ENCODE measurements at places on chromosomes 6 and 20.

DNA sequence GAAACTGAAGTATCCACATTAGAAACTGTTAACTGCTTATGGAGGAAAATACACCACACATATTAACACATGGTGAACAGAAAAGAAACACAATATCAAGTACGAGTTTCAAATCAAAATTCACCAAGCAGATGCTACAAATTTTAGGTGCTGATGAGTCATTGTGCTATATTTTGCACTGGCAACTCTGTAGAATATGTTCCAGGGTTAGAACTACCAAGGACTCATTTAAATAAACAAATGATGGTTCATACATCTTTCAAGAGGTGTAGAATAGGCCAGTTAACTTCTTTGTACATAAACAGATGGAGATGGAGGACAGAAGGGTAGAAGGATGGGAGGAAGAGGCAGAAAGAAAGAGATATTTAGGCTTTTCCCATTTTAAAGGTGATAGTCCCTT, 184.9 kb downstream of the ARHGAP18 start:
- no peak for DNase-seq

- DNase-seq: no peak
Measured at GRCh38 chr20:24796236-24796635, 152.8 kb upstream of the CST7 start.

DNA sequence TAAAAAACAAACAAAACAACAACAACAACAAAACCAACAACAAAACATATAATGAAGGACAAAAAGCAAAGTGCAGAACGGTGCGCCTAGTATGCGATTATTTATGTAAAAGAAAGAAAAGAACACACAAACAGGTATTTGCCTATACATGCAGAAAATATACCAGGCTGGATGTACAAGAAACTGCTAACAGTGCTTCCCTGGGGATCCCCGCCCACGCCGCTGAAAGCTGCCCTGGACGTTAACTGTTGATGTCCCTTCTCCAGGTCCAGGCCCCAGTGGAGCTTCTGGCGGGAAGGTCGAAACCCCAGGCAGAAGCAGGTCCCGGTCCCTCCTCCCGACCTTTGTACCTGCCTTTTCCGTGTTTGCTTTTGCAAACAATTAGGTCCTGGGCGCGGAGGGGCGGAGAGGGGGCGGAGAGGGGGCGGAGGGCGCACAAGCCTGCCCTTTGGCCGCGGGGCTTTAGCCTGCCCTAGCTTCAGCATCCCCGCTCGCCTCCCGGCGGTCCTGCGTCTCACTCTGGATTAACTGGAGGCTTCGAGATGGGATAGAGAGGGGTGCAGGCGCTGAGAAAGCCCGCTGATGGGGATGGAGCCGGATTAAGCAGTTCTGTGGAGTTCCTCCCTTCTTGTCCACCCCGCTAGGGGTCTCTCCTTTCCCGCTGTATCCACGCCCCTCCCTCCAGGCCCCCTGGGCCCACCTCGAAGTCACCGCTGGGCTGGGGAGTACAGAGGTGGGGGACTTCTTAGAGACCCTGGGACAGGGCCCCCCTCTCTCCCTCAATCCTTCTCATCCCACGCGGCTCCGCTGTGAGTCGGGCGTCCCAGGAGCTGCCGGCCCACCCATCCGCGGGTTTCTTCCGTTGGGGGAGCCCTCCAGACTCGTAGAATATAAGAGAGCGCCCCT, 8.2 kb upstream of the AHCY start:
- DNase-seq: no peak

DNA sequence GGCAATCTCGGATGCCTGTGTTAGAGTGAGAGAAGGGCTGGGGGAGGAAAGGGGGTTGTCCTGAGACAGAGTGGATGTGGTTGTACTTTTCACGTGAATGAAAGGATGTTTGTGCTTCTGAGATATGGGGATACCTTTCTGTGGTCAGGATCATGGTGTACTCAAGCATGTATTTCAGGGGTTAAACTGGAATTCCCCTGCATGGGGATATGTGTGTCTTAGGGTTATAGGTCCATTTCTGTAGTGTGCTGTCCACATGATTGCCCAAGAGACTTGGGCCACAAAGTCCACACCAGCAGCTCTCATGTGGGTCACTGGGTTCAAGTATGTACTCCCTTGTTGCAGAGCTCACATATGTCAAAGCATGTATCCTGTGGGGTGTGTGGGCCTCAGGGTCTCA, 10.5 kb downstream of the SYNGAP1 start:
- DNase-seq: no peak

DNA sequence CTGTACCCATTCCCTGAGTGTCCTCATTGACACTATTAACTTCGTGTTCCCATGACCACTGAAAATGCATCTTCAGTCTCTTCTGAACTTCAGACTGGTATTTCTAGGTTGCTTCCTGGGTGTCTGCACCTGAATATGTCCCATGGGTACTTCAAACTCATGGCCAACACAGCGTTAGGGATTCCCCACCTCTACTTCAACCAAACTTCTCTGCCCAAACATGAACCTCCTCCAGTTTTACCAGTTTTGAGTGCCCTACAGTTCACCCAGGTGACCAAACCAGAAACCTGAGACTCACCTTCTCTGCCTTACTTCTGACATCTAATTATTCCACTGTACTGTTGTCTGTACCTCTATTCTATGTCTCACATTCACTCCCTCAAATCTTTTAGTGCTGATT, 99.5 kb upstream of the SUPT3H start:
- no peak for DNase-seq

DNA sequence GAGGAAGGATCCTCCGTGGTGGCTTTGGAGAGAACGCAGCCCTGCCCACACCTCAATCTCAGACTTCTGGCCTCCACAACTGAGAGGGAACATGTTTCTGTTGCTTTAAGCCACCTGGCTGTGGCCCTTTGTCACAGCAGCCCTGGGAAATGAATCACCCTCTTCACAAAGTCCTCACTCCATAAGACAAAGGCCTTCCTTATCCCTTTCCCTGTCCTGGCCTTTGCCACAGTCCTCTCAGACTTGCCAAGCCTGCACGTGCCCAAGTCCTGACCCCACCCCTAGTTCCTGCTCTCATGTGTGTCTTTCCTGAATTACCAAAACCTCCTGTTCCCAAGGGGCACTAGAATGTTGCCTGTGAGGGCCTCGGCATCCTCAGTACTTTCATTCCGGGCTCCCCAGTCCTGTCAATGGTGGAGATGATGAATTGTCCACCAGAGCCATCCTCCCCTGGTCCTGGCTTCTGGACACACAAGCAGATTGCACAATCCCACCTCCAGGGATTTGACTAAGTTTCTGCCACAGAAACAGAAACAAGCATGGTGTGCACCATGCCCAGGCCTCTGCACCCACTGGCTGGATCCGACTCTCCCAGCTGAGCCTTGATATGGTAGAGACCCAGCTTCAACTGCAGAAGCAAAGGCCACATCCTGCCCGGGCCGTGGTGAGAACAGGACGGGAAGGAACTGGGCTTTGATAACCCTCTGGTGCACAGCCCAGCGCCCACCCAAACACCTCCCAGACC, 232.6 kb upstream of the PDE10A start:
- DNase-seq: no peak

GRCh38 chr6:166729658-166730057, 102.6 kb upstream of the RPS6KA2 start:
- no peak for DNase-seq

GRCh38 chr6:98946266-98946878, 1.4 kb downstream of the FBXL4 start:
- DNase-seq: no peak

DNA sequence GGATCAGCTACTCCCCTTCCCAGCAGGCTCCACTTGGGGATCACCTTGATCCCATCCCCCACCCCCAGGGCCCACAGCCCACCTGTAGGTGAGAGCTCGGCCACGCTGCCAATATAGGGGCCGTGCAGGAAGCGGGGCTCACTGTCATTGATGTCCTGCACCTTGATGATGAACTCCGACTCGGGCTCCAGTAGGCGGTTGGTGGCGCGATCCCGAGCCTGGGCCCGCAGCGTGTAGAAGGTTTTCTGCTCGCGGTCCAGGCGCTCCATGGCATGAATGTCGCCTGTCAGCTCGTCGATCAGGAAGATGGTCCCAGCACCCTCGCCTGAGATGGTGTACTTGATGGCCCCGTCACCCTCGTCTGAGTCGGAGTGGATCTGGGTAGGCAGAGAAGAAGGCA, 67.4 kb downstream of the CDH22 start:
- DNase-seq: no peak

GRCh38 chr6:29603456-29603855, 18.5 kb downstream of the OR2H2 start:
- DNase-seq: no peak

DNA sequence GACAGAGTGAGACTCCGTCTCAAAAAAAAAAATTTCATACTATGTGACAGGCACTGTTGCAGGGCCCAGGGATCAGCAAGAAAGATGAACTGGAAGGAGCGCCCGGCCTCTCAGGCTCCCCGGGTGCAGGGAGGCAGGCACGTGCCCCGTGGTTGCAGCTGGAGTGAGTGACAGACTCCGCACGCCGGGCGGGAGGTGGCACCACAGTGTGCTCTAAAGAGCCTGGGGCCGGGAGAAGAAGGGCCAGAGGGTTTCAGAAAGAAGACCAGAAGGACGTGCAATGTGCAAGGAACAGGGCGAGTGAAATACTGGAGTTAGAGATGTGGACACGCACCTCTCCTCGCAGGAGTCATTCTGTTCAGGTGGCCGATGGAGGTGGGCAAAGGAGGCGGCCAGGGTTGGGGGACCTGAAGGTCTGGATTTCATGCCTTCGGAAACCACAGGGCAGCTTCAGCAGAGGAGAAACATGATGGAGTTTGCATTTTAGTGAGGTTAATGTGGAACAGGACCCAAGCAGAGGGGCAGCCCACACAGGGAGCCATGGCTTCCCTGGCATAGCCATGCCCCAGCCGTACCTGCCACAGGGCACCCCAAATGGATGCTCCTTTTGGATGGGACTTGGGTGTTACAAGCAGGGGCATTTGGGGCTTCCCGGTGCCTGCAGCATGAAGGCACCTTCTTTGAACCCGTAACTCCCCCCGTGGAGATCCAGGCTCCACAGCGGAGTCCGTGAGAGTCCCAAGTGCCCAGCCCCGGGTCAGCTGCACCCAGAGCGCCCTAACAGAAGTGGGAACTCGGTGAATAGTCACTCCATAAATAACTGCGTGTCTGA, 226.2 kb downstream of the ERMARD start:
- DNase-seq: no peak

DNA sequence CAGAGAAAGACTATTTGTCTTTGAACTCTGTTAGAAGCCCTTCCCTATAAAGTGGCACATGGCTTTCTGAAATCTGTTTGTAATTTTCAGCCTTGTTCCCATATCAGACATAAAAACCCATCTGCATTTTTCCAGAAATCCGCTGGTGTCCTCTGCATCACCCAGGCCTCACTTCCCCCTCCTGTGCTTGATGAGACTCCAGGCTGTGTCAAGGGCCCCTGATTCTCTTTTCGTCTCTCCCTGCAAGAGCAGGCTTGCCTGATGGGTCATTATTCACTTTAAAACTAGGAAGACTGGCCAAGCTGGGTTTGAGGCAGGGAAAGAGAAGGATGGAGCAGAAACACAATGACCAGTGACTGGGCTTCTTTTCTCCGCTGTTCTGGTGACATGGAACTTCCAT, 10.6 kb upstream of the PROKR2 start:
- no peak for DNase-seq

- DNase-seq: no peak
Measured at GRCh38 chr6:156336733-156337132, 440.4 kb upstream of the ARID1B start.

DNA sequence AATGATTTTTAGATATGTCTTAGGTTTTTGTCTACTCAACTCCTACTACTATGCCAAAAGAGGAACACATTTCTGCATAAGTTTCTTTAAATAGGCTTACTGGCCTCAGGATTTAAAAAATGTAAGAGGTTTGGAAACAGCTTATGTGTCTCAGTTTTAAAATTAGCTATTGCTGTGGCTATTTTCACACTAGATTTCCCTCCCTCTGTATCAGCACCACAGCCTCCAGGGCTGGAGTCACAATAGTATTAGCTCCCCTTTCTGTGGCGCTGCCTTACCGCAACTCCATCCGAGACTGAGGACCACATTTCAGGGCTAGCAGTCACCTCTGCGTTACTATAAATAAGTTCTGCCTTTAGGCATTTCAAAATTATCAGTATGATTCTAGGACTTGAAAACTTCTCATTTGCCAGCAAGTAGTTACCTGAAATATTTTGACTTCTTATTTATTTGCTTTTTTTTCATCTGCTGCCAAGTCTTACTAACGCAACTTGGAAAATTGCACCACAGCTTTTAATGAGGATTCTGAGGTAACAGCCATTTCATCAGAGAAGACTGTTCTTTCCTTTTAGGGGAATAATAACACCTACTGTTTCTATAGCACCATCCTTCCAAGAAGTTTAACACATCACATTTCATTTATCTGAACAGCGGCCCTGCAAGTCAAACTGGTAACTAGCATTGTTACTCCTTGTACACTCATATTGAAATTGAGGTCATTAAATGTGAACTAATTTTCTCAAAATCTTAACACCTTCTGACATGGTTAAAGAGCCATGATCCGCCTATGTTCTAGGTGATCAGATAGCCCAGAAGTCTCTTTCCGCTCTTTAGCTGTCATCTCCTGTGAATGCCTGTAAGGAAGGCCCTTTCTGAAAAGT, 105.9 kb downstream of the GJA10 start:
- no peak for DNase-seq

- no peak for DNase-seq
Measured at GRCh38 chr20:17399303-17399985, 131.7 kb downstream of the BFSP1 start.

DNA sequence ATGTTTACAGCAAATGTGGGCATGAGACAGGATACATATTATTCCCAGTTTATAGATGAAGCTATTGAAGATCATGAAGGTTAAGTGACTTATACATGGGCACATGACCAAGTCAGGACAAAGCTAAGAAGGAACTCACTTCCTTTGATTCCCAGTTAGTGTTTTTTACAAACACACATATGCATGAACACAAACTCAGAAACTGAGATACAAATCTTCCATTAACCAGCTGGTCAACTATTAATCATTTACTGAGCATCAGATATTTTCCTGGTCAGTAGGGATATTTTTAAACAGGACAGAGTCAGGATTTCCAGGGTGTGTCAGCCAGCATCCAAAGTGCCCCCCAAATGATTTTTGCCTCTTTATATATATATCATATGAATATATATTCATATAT, 222.2 kb downstream of the OGFRL1 start:
- DNase-seq: no peak

- DNase-seq: no peak
Measured at GRCh38 chr6:129364037-129364436, 345.9 kb downstream of the ARHGAP18 start.

All from stimulated activated CD4-positive, alpha-beta T cell treated with anti-CD3 and anti-CD28 coated beads, Interleukin-4, amount 100 ng/mL, for 48 hours (primary cell).